ENCODE measurements at places on chromosomes 13 and 19. TPM values are rescaled to one million over a fixed set of nuclear protein-coding genes. Genes with fewer than 3 reads are reported as not detected.

DNA sequence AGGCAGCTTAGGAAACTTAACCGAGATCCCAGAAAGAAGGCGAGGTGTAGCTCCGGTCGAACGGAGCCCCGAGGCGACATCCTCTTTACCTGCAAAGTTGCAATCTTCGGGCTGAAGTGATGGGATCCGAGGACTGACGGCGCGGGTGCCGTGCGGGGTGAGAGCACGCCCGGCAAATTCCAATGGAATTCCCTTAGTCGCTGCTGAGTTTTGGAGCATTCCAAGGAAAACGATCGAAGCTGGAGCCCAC lies 141 bp downstream of the TRPC4 start:
- peak overlapping the region; percentile 9 for H3K27ac ChIP-seq
- no peak for DNase-seq
- H3K27me3 ChIP-seq = peaks cover 31% of the 10 kb centered on the region
- H3K4me3 ChIP-seq = peak overlapping the region; percentile 48
- no peaks in the 10 kb centered on the region for H3K4me1 ChIP-seq
- no peaks in the 10 kb centered on the region for H3K36me3 ChIP-seq

Gene KLC3
- total RNA-seq = not detected

- H3K27ac ChIP-seq = no peak overlapping the region
- no peak for DNase-seq
- H3K36me3 ChIP-seq = no peaks in the 10 kb centered on the region
- H3K27me3 ChIP-seq = no peaks in the 10 kb centered on the region
- H3K4me1 ChIP-seq = peaks cover 10% of the 10 kb centered on the region
Observed at GRCh38 chr13:79901336-79901735, 420.4 kb downstream of the NDFIP2 start.

DNA sequence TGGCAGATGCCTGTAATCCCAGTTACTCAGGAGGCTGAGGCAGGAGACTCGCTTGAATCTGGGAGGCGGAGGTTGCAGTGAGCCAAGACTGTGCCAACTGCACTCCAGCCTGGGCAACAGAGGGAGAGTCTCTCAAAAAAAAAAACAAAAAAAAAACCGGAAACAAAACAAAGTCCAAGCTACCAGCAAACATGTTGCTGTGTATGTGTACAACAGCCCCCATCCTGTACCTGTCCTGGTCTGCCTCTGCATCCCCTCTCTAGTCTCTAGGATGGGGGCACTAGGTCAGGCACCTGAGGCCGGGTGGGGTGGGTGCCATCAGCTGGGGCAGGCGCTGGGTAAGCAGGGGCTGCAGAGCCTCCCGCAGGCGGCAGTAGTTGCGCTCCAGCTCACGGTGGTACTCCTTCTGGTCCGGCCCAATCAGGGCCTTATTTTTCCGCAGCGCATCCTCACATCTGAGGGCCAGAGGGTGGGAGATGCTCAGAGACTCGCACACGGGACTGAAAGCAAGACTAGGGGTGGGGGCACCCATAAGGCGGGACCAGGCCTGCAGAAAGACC lies 2.8 kb upstream of the KANK2 start:
- H3K4me3 ChIP-seq = no peak overlapping the region
- H3K36me3 ChIP-seq = no peaks in the 10 kb centered on the region
- no peak for DNase-seq
- no peaks in the 10 kb centered on the region for H3K27me3 ChIP-seq
- no peak overlapping the region for H3K27ac ChIP-seq

GRCh38 chr13:44762911-44763310 lies 186.8 kb upstream of the TSC22D1 start:
- H3K4me1 ChIP-seq = peaks cover 26% of the 10 kb centered on the region
- no peak overlapping the region for H3K4me3 ChIP-seq
- DNase-seq = no peak
- H3K27me3 ChIP-seq = no peaks in the 10 kb centered on the region
- H3K27ac ChIP-seq = no peak overlapping the region

- peak overlapping the region; percentile 99 for H3K27ac ChIP-seq
- peaks cover 47% of the 10 kb centered on the region for H3K4me1 ChIP-seq
- H3K36me3 ChIP-seq = no peaks in the 10 kb centered on the region
- H3K27me3 ChIP-seq = no peaks in the 10 kb centered on the region
- H3K4me3 ChIP-seq = peak overlapping the region; percentile 92
Observed at GRCh38 chr19:49874503-49875157, 2.5 kb downstream of the AKT1S1 start.

DNA sequence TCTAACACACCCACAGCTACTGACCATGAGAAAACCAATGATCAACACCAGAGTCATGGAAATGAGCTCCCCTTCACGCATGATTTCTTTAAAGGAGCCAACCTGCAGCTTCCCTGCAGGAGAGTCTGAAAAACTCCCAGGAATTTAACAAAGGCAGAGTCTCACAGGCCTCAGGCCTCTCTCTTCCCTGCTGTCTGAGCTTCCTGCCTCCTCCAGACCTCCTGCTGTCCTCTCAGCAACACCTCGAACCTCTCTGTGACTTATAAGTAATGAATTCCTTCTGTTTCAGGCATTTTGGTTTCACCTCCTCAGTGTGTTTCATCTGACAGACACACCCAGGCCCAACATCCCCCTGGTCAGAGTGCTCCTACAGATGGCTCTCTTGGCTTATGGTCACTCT lies 1044.4 kb downstream of the UQCRFS1 start:
- DNase-seq = no peak
- no peaks in the 10 kb centered on the region for H3K27me3 ChIP-seq
- no peak overlapping the region for H3K27ac ChIP-seq
- no peaks in the 10 kb centered on the region for H3K4me1 ChIP-seq

- no peaks in the 10 kb centered on the region for H3K36me3 ChIP-seq
- H3K4me1 ChIP-seq = peaks cover 41% of the 10 kb centered on the region
- no peaks in the 10 kb centered on the region for H3K27me3 ChIP-seq
Observed at GRCh38 chr13:113836768-113837559, 26.9 kb downstream of the GAS6 start.

DNA sequence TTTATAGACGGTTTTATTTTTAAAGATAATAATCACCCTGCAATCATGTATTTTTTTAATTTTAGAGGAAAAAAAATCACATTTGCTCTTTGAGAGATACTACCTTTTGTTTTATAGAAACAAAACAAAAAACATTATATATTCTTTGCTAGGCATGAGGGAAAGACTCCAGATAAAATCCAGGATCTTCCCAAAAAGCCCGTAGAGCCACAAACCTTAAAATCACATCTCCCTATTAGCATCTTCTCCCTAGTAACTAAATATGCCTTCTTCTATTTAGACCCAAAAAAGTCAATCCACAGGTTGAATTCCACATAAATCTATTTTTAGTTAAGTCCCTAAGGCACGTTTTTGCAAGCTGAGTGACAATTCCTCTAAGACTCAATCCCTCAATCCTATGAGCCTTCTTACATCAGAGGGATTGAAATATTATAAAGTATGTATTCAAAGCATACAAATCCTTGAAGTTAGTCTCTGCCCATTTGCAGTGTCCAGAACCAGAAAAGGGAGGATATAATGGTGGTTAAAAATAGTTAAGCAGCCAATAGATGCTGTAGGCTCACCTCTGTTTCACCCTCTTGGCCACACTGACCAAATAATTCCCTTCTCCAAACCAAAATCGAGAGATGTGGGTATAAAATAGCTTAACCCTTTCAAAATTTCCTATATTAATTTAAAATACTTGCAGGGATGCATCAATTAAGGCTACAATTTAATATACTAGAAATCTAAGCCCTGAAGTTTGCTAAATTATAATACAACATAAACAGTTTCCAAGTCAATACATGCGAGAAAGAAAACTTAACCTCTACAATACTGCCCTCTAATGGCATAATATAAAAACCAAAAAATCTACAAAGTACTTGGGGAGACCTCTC lies 64.0 kb downstream of the SERP2 start:
- H3K36me3 ChIP-seq = peaks cover 19% of the 10 kb centered on the region
- H3K27ac ChIP-seq = peak overlapping the region; percentile 95
- H3K27me3 ChIP-seq = no peaks in the 10 kb centered on the region
- DNase-seq = no peak
- H3K4me3 ChIP-seq = peak overlapping the region; percentile 85

- DNase-seq = no peak
- H3K27me3 ChIP-seq = peaks cover 99% of the 10 kb centered on the region
- H3K27ac ChIP-seq = no peak overlapping the region
- H3K4me1 ChIP-seq = no peaks in the 10 kb centered on the region
- no peak overlapping the region for H3K4me3 ChIP-seq
Observed at GRCh38 chr13:99990126-99990977, 8.8 kb downstream of the ZIC2 start.

Data from gastrocnemius medialis (tissue), 4 donors.